Mesothelial cell of epicardium (in vitro differentiated cells): ENCODE measurements at places on chromosomes 13 and 19. TPM values are rescaled to one million over a fixed set of nuclear protein-coding genes. Genes with fewer than 3 reads are reported as not detected.
A peak's percentile ranks its signal among the peaks of the same experiment; 100 is the strongest.

Gene NLRP4
- not detected in 3 replicates for total RNA-seq

Gene CGB1
- 2.2 TPM in 1 of 3 replicates, not detected in the others for total RNA-seq

Gene BEST2
- not detected in 3 replicates for total RNA-seq

GRCh38 chr13:74820809-74821208 is 661.2 kb downstream of the TBC1D4 start:
- H3K27ac ChIP-seq: no peak overlapping the region
- no peak for DNase-seq
- no peaks in the 10 kb centered on the region for H3K36me3 ChIP-seq
- no peaks in the 10 kb centered on the region for H3K4me1 ChIP-seq
- peaks cover 4% of the 10 kb centered on the region for H3K27me3 ChIP-seq

DNA sequence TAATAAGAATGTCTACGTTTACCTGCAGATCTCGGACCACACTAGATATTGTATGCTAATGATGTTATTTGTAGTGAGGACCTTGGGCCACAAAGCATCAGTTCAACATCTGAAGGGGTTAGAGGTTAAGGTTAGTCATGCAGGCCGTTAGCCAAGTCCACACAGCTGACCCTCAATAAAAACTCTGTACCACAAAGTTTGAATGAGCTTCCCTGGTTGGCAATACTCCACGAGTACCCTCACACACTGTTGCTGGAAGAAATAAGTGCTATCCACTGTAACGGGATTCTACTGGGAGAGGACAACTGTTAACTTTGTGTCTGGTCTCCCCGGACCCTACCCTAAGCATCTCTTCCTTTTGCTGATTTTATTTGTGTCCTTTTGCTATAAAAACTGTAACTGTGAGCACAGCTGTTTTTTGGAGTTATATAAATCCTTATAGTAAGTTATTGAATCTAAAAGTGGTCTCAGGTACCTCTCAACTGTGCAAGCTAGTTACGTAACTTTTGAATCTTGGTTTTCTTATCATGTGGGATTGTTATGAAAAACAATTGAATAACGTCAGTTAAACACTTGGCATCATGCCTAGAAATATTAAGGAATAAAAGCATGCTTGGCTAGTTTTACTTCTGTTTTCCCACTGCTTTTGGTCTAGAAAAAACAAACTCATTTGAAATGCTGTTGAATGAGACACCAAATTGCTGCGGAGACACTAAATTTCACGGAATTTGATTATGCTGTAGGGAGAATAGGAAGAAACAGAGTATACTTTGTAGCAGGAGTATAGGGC is 181.5 kb downstream of the DNAJC3 start:
- peak overlapping the region; percentile 4 for H3K27ac ChIP-seq
- DNase-seq: no peak
- H3K36me3 ChIP-seq: peaks cover 19% of the 10 kb centered on the region
